ENCODE measurements at places on chromosomes 4 and X. TPM values are rescaled to one million over a fixed set of nuclear protein-coding genes. Genes with fewer than 3 reads are reported as not detected.

GRCh38 chrX:37455381-37455780, 106.2 kb downstream of the PRRG1 start:
- DNase-seq: no peak

- DNase-seq: no peak
These were observed 4.0 kb downstream of the BEND4 start for GRCh38 chr4:42148425-42148824.

GRCh38 chrX:7641141-7641540, 201.8 kb upstream of the VCX start:
- no peak for DNase-seq

DNA sequence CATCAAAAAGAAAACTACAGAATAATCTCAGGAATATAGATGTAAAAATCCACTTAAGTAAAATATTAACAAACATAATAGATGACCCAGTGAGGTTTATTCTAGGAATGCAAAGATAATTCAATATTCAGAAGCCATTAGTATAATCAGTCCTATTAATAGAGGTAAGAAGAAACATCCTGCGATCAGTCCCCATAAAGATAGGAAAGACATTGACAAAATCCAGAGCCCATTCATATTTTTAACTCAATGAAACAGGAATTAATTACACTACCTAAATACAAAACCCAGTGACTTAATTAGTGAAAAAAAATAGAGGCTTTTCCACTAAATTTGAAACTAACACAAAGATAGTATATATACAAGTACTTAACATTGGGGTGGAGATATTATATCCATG, 321.4 kb upstream of the INTU start:
- DNase-seq: no peak

GRCh38 chr4:163610648-163611047, 116.2 kb downstream of the TMA16 start:
- no peak for DNase-seq

DNA sequence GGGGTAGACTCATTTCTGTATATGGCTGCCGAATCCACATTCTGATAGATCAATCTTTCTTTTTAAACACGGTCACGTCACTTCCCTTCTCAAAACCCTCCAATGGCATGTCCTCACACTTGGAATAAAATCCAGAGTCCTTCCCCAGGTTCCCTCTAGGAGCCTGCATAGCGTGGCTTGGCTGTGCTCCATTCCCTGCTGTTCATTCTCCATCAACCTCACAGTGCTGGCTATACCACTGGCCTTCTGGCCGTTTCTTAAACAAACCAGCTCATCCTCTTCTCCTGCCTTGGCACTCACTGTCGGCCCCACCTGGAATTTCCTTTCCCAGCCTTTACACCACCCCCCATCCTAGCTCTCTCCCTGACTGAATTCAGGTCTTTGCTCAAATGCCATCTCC, 77.1 kb downstream of the RBM47 start:
- no peak for DNase-seq

- no peak for DNase-seq
These were observed 75.3 kb downstream of the DHRSX start for GRCh38 chrX:2425286-2426071.

DNA sequence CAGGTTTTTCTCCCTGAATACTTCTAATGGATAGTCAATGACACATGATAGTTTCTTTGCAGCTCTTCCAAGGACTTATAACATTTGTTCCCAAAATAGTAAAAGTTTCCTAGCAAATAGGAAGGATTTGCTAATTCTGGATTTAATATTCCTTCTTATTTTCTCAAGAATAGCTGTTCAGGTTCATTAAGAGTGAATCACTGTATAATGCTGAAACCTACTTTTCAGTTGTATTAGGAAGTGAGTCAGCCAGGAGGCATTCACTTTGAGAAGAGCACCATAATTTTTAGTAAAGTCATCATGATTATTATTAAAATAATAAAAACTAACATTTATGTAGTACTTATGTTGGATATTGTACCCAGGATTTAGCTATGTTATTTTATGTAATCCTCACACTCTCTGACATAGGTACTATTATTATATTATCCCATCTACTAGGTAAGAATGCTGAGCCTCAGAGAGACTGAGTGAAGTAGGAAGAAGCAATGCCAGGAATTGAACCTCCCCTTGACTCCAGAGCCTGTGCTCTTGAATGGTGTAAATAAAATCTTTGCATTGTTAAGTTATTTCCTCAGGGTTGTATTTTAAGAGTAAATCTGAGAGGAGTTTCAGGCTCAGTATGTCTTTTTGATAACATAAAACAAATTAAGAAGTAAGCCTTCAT, 114.8 kb downstream of the REELD1 start:
- DNase-seq: no peak

- DNase-seq: no peak
These were observed 14.7 kb downstream of the NDP start for GRCh38 chrX:43958529-43958928.

TAF7L gene
- total RNA-seq: not detected

CENPVL1 gene
- total RNA-seq: not detected

PLRG1 gene
- total RNA-seq: 66.8 TPM

BRS3 gene
- total RNA-seq: not detected

TIGD4 gene
- 0.38 TPM for total RNA-seq
